ENCODE measurements at places on chromosomes 4 and X. TPM values are rescaled to one million over a fixed set of nuclear protein-coding genes. Genes with fewer than 3 reads are reported as not detected.

DNA sequence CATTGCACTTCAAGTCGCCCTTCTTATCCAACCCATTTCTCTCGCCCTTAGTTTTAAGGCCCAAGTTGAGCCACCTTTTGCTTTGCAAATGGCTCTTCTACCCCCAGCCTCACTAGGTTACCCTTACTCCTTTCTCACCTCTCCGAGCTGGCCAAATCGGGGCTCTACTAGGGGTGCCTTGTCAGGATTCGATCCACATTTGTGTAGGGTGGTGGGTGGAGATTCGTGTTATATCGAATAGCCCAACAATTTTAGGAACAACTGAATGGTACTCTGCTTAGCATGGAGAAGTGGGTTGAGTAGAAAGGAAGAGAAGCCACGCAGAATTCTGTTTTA, 3.5 kb downstream of the SLIT2 start:
- DNase-seq, result no peak

DNA sequence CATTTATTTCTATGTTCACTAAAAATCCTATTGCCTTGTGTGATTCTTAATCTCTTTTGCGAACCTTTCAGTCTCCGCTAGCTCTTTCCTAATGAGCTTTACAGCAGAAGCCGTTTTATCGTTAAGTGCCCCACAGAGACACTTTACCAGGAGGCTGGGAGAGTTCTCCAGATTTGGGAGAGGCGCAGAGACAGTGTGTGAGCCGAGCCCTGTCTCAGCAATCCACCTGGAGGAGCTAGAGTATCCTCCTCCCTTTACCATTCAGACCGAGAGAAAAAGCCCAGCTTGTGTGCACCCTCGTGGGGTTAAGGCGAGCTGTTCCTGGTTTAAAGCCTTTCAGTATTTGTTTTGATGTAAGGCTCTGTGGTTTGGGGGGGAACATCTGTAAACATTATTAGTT, 54.9 kb upstream of the MTM1 start:
- DNase-seq, result no peak

- no peak for DNase-seq
Observed at GRCh38 chr4:21869978-21870745, 78.4 kb downstream of the KCNIP4 start.

DNA sequence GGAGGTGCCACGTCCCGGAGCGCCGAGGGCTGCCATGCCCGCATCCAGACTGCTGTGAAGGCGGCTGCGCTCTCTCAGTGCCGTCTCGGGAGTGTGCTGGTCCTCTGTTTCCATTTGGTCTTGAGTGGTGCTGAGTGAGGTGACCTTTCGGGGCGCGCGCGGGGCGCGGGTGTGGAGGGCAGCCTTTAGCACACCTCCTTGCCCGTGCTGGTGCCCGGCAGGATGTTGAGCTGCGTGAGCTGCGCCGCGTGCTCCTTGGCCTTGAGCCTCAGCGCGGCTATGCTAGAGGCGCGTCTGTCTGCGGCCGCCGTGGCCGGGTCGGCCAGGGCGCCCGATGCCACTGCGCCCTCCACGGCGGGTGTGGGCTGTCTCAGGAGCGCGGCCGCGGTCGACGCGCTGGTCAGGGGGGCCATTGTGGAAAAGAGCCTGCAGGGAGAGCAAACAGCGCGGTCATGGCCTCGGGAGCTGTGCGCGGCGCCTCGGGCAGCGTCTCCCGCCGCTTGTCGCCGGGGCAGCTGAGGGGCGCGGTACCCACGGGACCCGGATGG, 11.2 kb downstream of the ARX start:
- no peak for DNase-seq

TRIM60 gene
- total RNA-seq, result not detected
